ENCODE measurements at places on chromosomes 1 and 21.

- DNase-seq, result no peak
Measured at GRCh38 chr1:156489166-156489934, 11.2 kb downstream of the MEF2D start.

GRCh38 chr1:62436039-62436465 is 797 bp upstream of the USP1 start:
- DNase-seq, result peak; percentile 95

DNA sequence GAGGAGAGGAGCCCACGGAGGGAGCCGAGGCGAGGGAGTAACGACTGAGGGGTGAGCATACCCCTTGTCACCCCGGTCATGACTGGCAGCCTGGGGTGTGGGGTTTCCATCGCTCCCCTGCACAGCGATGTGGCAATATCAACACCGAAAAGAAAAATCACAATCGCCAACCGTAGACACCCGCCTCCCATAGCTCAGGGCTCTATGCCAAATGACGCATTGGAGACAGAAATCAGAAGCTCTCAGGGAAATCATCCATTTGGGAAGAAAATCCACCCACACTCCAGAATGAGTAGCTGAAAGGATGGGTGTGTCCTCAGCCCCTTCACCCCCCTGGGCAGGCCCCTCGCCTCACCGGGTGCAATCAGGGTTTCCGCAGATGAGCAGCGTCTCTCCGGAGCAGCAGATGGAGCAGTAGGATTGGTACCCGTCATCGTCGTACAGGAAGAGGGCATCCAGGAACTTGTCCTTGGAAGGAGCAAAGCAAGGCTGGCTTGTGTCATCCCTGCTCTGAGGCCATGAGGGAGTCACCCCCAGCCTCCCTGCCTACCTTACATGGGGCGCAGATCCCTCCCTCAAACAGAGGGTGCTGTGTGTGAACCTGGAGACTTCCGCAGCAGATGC is 2.5 kb downstream of the DNMT3L start:
- DNase-seq, result no peak

DNA sequence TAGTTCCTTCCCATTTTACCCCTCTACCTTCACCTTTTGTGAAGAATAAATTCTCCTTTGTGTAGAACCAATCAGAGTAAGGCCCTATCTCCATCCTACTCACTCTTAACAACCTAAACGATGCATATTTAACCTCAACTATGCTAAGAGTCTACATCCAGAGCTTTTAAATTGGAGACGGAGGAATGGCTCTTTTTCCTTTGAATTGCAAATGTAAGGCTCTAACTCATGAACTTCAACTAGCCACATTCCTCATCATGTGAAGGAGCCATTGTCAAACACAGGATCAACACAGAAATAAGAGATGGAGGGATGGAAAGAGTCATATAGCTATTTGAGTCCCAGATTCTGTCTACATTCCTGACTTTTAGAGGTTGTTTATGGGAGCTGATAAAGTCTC is 18.2 kb downstream of the DEPDC1 start:
- DNase-seq, result no peak

- DNase-seq, result peak; percentile 37
Measured at GRCh38 chr1:69568421-69569174, 876 bp downstream of the LRRC7 start.

Data from mesothelial cell of epicardium (in vitro differentiated cells).